ENCODE measurements at places on chromosomes 5 and 9. TPM values are rescaled to one million over a fixed set of nuclear protein-coding genes. Genes with fewer than 3 reads are reported as not detected.
A peak's percentile ranks its signal among the peaks of the same experiment; 100 is the strongest.

DNA sequence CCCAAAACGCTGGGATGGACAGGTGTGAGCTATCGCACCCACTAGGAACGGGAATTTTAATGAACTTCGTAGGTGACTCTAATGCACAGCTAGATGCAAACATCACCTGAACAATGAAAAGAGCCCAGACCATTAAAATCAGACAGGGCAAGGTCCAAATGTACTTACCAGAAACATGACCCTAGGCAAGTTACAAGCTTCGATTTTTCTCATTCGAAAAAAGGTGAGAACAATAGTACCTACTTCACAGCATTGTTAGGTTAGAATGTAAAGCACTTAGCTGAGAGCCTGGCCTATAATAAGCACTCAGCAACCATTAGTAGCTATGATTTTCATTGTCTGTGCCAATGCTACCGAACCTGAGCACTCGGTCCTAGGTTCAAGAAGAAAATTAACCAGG lies 5.8 kb upstream of the KLHL3 start:
- DNase-seq: no peak

GRCh38 chr5:58765058-58765457 lies 182.2 kb downstream of the RAB3C start:
- DNase-seq: no peak

The TJP2 gene
- 17.6 TPM for total RNA-seq

DNA sequence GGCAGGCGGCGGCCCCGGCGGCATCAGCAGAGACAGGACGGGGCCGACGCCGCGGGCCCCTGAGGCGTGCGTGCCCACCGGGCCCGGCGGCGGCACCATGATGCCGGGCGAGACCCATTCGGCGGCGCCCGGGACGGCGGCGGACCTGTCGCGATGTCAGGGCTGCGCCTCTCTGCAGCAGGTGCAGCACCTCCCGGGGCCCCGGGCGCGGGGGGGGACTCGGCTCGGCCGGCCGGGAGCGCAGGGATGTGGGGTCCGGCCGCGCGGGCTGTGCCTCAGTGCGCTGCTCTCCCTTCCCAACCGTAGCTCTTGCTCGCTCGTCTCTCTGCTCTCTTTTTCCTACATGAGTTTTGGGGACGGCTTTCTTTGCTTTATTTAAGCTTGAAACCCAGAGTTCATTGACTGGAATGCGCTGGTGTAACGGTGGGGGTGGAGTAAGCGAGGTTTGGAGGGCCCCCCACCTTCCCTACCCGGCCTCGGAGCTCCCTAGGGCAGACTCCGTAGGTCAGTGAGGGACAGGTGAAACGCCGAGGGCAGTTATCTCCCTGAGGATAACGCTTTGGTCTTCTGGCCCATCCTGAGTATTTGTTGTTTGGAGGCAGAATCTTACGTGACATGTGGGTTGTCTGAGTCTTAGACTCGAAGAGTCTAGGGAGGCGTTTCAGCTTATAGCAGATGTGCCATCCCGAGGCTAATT lies 490 bp downstream of the ICE1 start:
- DNase-seq: peak; percentile 43

The RAD1 gene
- 37.7 TPM for total RNA-seq

The PCDHGA2 gene
- not detected for total RNA-seq

- DNase-seq: no peak
Observed at GRCh38 chr9:96581786-96582185, 37.9 kb downstream of the CDC14B start.

DNA sequence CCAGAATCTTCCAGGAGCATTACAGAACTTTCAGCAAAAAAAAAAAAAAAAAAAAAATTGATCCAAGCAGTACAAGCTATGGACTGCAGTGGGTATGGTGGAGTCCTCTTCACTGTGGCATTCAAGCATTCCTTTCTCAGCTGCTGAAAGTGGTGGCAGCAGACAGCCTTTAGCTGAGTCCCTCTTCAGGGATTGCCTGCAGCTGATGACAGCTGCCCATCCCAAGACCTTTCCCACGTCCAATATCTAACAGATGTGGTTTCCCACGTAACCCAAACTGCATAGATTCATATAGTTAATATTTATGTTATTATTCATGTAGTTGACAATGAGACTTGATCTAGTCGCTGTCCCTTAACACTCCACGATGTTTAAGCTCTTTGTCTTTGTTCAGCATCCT lies 475.9 kb downstream of the TLE1 start:
- no peak for DNase-seq

- no peak for DNase-seq
Observed at GRCh38 chr9:126123927-126124326, 202.7 kb upstream of the MVB12B start.

The COL15A1 gene
- 0.45 TPM for total RNA-seq

The SPAAR gene
- total RNA-seq: not detected

The EXOSC3 gene
- 98.7 TPM for total RNA-seq

DNA sequence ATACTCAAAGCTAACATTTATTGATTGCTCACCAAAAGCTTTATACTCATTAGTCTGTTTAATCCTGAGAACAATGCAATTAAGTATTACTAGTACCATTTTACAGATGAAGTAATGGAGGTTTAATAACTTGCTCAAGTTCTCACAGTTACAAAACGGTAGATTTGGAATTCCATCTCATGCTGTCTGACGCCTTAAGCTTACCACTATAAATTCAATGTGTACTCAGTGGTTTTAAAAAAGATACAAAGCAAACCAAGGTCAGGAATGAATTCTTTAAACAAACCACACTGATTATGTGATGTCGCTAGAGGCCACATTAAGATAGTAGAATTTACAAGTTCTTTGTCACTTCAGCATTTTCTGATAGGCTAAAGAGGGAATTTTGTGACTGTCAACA lies 1.2 kb upstream of the C5orf63 start:
- no peak for DNase-seq

The JAKMIP2 gene
- 6.1 TPM for total RNA-seq

GRCh38 chr9:134390947-134391318 lies 64.7 kb downstream of the RXRA start:
- no peak for DNase-seq

GRCh38 chr5:93922551-93922950 lies 181.2 kb upstream of the POU5F2 start:
- no peak for DNase-seq

DNA sequence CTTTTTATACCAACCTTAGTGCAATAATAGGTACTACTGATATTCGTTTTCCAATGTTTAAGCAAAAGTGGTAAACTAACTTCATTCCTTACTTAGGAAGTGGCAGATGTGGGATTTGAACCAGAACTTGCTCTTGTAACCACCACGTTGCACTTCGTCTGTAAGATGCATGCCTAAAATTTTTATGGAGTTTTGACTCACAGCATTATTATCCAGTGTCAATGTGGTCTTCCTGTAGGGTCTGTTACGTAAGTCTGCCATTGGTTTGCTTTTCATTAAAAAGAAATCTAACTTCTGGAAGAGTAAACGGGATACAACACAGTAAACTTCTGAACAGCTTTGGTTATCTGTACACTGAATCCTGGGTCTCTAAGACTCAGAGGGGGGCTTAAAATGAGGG lies 521.0 kb upstream of the WWC1 start:
- DNase-seq: no peak

GRCh38 chr5:38672059-38672788 lies 115.8 kb upstream of the LIFR start:
- no peak for DNase-seq

The RAI14 gene
- 0.61 TPM for total RNA-seq

Measured in activated CD8-positive, alpha-beta memory T cell treated with anti-CD3 and anti-CD28 coated beads, Interleukin-2, amount 10 ng/mL, durations not matched to agents 7 days and 5 days (primary cell).